ENCODE measurements at places on chromosomes 5 and 9.

- DNase-seq = no peak
Measured at GRCh38 chr5:150147670-150148069, 8.0 kb downstream of the PDGFRB start.

DNA sequence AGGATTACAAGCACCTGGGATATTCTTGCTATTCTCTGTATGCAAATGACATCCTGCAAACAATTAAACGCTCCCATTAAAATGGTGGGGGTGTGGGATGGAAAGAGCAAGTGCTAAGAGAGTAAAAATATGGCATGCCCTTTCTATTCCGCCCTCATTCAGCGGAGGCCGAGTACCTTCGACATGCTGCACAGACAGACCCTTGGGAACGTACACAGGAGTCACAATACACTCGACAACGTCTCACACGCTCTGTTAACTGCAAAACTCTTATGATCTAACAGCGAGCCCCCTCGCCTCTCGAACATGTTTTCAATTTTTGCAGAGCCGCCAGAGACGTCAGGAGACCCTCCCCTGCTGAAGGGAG lies 322.2 kb downstream of the CEMIP2 start:
- DNase-seq = no peak

GRCh38 chr5:34608859-34609648 lies 47.1 kb upstream of the RAI14 start:
- DNase-seq = no peak

- no peak for DNase-seq
Measured at GRCh38 chr5:111735583-111736270, 21.3 kb downstream of the NREP start.

DNA sequence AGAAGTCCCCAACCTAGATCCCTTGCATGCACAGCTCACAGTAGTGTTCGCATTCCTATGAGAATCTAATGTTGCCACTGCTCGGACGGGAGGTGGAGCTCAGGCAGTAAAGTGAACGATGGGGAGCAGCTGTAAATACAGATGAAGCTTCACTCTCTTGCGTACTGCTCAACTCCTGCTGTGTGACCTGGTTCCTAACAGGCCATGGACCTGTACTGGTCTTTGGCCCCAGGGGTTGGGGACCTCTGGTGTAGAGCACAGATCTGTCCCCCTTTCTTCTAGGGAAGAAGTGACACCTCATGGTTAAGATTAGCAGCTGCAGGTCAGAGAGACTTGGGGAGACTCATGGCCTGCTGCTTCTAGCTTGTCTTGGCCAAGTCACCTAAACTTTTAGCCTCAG lies 7.1 kb downstream of the ARHGEF28 start:
- peak; percentile 17 for DNase-seq

DNA sequence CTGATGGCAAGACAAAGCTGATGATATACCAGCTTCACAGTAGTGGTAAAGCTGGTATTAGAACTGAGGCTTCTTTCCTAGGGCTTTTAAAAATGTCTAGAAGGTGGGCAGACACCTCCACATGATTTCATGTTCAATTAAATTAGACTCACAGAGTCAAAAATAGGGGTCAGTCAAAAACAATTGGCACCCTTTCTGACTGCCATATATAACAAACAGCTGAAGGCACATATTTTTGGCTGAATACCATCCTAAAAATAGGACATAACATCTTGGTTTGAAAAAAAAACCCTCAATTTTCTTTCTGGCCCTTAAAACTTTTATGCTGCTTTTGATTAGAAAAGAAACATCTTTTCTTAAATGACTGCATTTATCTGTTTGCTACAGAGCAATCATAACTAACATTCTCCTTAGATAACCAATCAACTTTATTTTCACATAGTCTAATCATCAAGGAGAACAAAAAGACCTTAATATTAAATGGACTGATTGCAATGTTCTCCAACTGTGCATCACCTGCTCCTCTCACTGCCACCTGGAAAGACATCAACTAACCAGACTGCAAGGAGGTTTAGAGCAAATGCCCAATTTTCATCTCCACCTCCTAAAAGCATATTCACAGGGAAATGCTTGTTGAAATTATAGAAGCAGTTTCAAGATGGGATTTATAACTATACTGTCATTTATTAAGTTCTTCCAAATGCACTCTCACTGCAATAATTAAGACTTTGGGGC lies 3.2 kb downstream of the SGTB start:
- DNase-seq = no peak

- no peak for DNase-seq
Measured at GRCh38 chr9:137269231-137269772, 8.2 kb upstream of the TOR4A start.

DNA sequence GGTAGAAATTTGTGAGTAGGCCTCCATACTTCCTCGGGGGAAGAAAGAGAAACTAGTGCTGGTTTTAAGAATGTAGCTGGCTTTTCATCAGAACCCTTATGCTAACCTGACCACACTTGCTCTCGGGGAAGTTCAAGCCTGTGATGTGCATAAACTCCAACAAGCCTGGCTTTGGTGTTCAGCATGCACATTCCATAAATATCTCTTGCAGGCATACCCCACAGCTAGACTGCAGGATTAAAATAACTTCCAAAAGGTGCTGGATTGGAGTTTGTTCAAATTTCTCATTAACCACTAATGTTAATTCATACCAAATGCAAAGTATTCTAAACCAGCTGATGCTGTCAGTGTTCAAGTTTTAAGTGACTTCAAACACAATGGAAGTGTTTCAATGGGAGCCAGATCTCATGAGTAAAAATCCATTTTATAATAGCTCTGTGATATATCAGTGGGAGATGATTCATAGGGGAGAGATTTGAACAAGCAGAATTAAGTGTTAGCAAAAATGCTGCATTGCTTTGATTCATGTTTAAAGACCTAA lies 79.4 kb downstream of the NPR3 start:
- no peak for DNase-seq

DNA sequence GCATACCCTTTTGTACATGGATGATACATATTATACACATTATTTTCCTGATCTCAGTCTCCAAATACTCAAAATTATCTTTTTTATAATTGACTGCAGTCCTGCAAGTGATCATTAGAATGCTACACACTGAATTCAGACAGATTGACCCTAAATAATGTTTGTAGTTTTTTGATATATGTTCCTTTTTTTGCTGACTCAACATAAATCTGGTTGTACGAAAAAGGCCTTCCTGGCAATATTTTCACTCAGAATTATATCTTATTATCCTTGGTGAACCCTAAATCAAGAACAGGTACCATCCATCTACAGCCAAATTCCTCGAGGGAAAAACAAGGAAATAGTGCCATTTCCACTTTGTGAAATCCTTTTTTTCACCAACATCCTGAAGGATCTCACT lies 105.6 kb upstream of the RASGRF2 start:
- no peak for DNase-seq
